ENCODE measurements at places on chromosomes 4 and X. TPM values are rescaled to one million over a fixed set of nuclear protein-coding genes. Genes with fewer than 3 reads are reported as not detected.

The MAGEB2 gene
- polyA plus RNA-seq, result not detected

The QRFPR gene
- polyA plus RNA-seq, result 1.4 TPM

The CYSLTR1 gene
- polyA plus RNA-seq, result 1.5 TPM

The FAM241A gene
- 0.86 TPM for polyA plus RNA-seq

The MEPE gene
- not detected for polyA plus RNA-seq

DNA sequence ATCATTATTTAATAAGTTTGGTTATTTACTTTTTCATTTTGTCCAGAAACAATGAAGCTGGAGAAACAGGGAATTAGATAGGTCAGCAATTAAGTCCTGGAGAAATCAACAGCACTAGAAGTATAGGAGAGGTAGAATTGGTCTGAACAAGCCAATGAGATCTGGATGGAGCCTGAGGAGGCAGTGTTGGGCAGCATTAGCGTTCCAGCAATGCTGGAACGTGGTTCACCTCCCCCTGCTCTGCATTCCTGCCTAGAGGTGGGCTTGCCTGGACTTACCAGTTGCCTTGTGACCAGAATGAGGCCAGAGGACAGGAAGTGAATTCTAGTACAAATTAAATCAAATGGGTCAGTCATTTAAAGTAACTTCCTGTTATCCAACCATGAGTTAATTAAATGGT lies 4.6 kb downstream of the RASSF6 start:
- DNase-seq, result no peak

- DNase-seq, result no peak
Measured at GRCh38 chrX:29397506-29397905, 810.3 kb downstream of the IL1RAPL1 start.

GRCh38 chrX:114365065-114365834 lies 218.6 kb upstream of the HTR2C start:
- DNase-seq, result no peak

GRCh38 chrX:65522739-65523372 lies 11.7 kb downstream of the LAS1L start:
- DNase-seq, result no peak

DNA sequence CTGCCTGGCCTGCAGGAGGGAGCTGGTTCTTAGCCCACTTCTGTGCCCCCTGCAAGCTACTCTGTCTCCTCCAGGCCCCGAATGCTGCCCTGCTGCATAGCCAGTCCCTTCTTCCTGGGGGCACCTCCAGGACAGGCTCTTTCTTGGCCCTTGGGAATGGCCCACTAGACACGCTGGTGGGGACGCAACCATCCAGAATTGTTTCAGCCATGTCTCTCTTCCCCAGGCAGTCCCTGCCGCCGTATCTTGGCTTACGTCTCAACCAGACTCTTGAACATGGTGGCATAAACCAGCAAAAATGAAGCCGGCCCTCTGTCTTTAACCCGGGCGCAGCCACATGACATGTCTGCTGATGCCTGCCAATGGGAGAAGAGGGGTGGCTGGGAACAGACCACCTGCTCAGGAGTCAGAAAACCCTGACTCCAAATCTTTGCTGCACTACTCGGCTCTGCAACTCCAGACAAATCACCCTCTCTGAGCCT lies 9.0 kb downstream of the LRPAP1 start:
- DNase-seq, result no peak

GRCh38 chrX:40543661-40544328 lies 37.0 kb upstream of the ATP6AP2 start:
- peak; percentile 45 for DNase-seq

- DNase-seq, result no peak
Measured at GRCh38 chrX:43556207-43556606, 99.9 kb upstream of the MAOA start.

- DNase-seq, result no peak
Measured at GRCh38 chrX:133794126-133794525, 191.3 kb downstream of the GPC3 start.

- DNase-seq, result peak; percentile 99
Measured at GRCh38 chrX:318739-319578, at the start of gene GTPBP6. Gene GTPBP6 (minus strand): TSS chrX:318796. CDS start chrX:318787, 9 bp downstream.

DNA sequence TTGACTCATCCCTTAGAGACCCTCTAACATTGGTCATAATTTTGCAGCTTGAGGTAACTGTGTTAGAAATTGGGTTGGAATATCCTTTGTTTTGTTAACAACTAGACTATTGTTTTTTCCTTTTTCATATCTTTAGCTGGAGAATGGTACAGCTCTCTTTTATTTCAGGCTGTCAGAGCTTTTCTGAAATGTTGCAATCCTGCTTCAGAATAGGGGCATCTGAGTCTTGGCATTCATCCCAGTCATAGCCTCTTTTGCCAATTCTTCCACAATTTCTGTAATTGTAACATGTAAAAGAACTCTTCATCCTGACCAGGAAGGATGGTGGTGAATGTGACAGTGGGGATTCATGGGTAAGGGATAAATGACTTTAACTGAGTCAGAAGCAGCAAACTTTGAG lies 128.7 kb downstream of the FHIP1A start:
- no peak for DNase-seq

- DNase-seq, result no peak
Measured at GRCh38 chr4:39036172-39036571, 4.0 kb upstream of the TMEM156 start.

- no peak for DNase-seq
Measured at GRCh38 chr4:125789023-125789422, 474.3 kb downstream of the FAT4 start.

- peak; percentile 38 for DNase-seq
Measured at GRCh38 chr4:184439856-184440594, 34.3 kb downstream of the IRF2 start.

DNA sequence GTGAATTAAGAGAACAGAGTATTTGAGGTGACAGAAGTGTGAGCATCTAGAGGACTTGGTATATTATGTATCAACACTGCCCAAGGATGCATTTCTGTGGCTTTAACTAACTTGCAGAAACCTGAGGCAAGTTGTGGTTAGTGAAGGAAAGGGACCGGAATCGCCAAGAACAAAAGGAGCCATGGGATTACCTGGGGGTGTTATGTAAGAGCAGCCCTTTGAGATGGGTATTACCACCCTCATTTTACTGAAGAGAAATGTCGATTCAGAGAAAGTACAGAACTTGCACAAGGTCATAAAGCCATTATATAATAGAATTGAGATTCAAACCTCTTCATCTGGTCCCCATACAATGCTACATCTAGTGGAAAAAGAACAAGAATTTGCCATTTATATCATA lies 14.3 kb downstream of the TENM3 start:
- no peak for DNase-seq

GRCh38 chr4:116150152-116150551 lies 935.2 kb downstream of the TRAM1L1 start:
- no peak for DNase-seq

- DNase-seq, result no peak
Measured at GRCh38 chrX:129736491-129736890, 2.3 kb upstream of the XPNPEP2 start.
